ENCODE measurements at places on chromosomes 2 and 18.

DNA sequence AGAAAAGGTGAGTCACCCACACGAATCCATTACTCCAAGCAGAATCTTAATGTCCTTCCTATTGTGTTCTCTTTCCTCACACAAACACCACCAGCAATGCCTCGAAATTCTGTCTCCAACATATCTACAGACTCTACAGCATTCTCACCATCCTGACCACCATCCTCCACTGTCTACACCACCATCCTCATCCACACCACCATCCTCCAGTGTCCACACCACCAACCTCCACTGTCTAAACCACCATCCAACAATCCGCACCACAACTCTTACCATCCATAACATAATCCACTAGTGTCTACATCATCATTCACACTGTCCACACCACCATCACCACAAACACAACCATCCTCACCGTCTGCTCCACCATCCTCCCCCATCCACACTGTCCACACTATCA is 121.6 kb upstream of the ALKAL2 start:
- no peak for DNase-seq

DNA sequence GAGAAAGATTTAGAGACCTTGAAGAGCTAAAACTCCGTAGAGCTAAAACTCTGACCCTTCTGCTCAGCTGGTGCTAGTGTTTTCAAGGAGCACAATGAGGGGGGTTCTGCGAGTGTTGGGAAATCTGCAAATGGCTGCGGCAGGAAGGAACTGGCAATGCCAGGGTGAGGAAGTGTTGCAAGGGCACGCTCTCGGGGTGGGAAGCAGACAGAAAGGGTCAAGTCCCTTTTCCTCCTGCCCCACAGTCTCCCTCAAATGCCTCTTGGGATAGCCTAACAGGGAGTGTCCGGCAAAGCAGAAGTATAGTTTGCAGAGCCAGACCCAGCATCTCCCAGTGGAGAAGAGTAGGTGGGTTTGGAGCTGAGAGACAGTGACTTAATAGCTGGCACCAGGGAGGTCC is 60.5 kb downstream of the NCAPH start:
- DNase-seq: no peak

DNA sequence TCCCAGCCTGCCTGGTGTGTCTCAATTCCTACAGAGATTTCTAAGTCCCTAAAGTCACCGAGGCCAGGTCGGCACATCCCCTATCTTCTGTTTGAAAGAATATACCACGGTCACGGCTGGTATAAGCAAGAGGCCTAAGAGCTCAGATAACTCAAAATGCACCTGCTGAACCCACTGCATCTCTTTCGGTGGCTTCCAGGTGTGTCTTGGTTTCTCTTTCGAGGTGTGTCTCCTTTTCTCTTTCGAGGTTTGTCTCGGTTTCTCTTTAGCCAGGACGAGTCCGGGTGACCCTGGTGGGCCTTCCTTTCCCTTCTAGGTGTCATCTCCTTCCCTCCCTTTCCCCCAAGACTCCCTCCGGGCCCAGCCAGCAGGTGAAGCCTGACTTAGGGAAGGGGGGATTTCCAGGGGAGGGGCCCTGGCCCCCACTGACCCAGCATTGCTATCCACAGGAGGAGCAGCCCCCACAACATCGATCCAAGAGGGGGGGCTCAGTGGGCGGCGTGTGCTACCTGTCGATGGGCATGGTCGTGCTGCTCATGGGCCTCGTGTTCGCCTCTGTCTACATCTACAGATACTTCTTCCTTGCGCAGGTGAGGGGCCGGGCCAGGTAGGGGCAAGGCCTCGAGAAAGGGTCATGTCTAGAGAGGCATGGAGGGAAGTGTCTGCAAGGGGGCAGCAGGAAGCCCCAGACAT is 8.4 kb downstream of the ITM2C start:
- DNase-seq: no peak

DNA sequence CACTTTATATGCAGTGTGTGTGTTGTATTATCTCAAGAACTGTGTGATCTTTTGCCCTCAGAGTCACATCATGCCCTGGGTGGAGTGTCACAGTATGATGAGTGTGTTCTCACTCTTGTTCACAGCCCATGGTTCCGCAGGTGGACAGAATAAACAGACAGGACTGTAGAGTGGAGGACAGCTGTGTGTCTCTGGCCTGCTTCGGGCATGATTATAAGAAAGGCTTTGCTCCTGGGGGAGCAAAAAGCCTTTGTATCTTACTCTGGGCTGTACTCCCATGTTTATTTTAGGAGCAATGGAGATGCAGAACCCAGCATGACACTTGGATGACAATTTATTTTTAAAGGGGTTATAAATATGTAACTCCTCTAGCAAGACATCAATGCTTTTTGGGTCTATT is 371.7 kb upstream of the MEX3C start:
- no peak for DNase-seq

GRCh38 chr18:12895014-12895413 is 11.0 kb upstream of the PTPN2 start:
- no peak for DNase-seq

GRCh38 chr2:206766057-206766930 is 888 bp downstream of the FASTKD2 start:
- no peak for DNase-seq

DNA sequence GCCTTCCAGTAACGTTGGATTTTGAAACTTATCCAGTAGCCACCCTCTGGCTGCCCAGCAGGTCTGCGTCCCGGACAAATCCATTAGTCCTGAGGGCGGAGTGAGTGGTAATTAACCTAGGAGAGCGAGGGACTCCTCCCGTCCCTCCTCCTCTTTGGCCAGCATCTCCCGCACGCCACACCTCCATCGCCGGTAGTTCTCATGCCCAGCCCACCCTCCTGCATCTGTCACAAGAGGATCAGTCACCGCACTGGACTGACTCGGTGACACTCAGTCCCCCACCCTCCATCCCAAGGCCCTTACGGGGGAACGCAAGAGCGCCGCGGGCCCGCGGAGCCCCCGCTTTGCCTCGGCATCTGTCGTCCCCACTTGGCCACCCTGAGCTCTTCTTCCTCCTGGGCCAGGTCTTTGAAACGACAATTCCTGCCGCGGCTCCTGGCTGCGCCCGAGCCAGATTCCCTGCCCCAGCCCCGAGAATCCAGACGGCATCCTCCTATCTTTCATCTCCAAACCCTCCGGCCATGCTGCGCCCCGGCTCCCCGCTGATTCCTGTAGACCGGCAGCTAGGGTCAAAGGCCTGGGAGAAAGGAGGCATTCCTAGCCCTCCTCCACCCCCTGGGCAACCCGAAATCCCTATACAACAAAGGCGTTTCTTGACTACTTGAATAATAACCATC is 77.5 kb downstream of the EIF2AK3 start:
- DNase-seq: peak; percentile 80

DNA sequence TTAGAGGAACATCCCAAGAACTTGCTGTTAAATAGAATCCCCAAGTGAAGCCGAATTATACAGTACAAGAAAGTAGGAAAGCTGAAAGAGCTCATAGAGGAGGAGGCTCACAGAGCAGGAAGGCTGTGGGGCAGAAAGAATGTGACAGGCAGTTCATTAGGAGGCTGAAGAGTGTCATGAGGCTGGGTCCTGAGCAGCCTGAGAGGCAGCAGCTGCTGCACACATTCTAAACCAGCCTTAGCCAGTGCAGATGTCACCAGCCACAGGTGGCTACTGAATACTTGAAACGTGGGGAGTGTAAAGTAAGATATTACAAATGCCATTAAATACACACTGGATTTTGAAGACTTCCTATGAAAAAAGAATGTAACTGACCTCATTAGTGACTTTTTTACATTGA is 490.2 kb upstream of the KLHL29 start:
- DNase-seq: no peak

DNA sequence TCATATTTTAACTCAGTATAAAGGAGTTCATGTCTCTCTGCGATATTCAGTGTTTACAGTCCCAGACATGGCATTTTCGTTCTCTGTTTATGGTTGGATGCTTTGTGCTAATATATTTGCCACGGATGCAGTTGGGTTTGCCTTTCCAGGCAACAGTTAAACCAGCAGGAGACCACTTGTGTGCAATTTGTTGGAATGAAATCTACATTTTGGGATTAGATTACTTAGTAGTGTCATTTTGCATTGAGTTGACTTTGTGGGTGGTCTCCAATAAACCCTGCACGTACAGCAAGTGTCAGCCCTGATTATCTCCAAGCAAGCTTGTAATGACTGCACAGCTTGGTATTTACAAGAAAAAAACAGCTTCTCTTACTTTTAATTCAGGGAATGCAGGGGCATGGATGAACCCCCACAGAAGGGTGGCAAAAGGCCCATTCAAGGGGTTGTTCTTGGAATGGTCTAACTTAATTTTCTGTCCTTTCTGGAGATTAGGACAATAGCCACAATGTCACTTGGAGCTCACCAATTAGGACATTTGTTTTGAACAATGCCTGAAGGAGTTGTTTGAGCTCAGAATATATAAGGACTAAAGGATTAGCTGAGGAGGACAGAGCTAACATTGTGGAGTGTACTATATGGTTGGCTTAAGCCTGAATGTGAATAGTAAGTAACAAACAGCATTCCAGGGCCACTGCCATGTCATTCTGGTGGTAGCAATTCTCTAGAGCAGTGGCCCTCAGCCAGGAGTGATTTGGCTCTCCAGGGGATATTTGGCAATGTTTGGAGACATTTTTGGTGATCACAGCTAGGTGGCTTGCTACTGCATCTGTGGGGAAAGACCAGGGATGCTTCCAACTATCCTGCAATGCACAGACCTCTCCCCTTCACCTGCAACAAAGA is 121.5 kb downstream of the SLC4A3 start:
- no peak for DNase-seq

DNA sequence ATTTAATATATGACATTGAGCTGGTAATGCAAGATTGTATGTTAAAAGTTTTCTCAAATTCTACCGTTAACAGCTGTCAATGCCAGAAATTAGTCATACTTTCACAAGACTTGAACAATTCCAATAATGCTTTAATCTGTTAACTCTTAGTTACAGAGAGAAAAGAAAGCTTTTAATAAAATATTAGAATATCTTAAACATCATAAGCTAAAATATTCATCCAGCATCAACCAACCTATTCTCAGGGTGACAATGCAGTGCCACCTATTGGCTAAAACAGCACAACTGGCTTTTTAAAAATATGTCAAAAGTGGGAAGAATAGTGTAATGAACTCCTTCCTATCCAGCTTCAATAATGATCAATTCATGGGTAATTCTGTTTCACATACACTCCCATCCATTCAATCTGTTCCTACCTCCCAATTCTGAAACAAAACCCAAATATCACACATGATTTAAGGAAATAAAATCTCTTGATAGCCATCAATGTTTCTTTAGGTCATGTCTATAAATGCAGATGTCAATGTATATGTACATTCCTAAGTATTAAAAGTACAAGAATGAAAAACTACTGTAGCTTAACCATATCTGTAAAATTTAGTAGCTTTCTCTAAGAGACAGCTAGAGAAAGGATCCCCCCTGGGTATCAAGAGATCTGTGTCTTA is 79.8 kb upstream of the CCDC141 start:
- peak; percentile 13 for DNase-seq

- no peak for DNase-seq
Measured at GRCh38 chr2:131038258-131039100, 54.8 kb downstream of the FAM168B start.

DNA sequence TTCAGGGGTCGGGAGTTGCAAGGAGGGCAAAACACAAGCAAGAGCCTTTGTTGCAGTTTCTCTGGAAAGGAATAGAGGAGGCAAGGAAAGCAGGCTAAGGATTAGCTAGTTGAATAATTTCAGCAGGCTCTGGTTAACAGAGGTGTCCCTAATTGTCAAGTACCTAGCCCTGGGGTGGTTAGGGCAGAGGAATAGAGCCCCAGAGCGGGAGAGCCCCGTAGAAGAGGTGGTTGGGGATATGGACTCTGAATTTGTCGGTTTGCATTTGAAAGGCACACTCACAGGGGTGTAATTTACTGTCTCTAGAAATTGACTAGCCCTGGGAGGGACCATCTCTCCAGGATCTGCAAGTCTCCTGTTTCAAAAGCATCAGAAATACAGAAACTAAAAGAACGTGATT is 1030.2 kb downstream of the TMEM182 start:
- DNase-seq: peak; percentile 63

GRCh38 chr2:19632403-19632991 is 269.3 kb downstream of the TTC32 start:
- DNase-seq: no peak

- no peak for DNase-seq
Measured at GRCh38 chr2:46544581-46544980, 65.2 kb downstream of the TMEM247 start.

DNA sequence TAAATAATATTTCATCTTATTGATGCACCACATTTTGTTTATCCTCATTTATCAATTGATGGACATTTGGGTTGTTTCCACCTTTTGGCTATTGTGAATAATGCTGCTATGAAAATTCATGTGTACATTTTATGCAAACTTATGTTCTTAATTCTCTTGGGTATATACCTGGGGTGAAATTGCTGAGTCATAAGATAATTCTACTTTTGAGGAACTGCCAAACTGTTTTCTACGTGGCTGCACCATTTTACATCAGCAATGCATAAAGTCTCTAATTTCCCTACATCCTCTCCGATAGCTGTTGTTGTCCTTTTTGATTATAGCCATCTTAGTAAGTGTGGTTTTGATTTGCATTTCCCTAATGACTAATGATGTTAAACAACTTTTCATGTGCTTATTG is 116.5 kb upstream of the DLX2 start:
- DNase-seq: no peak

DNA sequence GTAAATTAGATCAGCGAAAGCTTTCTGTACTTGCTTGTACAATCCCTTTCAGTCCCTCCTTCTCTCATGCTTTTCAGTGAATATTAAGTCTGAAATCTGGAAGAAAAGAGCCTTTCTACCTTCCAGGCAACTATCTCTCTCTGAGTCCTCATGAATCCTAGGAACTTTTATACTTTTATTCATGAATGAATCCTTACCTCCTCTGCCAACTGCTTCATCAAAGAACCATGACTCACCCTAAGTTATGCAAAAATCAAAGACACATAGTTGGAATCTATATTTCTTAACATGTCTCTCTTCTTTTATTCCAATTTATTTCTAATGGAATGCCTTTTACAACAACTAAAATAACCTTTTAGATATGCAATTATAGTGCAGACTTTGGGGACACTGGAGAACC is 394.2 kb downstream of the CLIP4 start:
- DNase-seq: no peak

GRCh38 chr18:3218819-3219218 is 949 bp downstream of the MYOM1 start:
- DNase-seq: no peak

DNA sequence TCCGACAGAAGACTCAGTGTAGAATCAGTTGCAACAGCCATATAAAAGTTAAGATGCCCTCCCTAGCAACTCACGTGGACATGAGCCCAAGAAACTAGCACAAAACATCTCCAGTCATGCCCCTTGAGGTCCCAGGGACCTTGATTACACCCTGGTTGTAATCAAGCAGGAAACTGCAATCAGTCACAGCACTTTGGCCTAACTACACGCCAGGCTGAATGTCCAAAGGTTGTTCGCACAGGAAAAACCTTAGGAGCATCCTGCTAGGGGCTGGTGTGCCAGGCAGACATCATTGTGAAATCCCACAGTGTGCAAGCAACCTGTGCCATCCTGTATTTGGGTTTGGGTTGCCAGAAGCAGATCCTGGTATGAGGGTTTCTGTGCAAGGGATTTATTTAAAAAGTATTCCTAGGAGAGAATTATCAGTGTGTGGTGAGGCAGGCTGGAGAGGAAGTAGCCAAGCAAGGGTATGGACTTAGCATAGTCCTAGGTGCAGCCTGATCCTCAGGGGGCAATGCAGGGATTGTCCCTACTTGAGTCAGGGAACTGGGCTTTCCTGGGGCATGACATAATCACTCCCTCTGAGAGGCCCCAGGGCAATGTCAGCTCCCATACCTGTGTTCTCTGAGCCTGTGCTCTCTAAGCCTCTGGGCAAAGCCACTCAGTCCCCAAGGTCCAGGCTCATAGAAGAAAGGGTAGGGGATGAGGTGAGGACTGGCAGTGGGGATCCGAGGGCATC is 17.8 kb upstream of the SULT1C2 start:
- DNase-seq: no peak

Data from iPS-NIHi11 (cell line).